ENCODE measurements at places on chromosomes 1 and 21.

DNA sequence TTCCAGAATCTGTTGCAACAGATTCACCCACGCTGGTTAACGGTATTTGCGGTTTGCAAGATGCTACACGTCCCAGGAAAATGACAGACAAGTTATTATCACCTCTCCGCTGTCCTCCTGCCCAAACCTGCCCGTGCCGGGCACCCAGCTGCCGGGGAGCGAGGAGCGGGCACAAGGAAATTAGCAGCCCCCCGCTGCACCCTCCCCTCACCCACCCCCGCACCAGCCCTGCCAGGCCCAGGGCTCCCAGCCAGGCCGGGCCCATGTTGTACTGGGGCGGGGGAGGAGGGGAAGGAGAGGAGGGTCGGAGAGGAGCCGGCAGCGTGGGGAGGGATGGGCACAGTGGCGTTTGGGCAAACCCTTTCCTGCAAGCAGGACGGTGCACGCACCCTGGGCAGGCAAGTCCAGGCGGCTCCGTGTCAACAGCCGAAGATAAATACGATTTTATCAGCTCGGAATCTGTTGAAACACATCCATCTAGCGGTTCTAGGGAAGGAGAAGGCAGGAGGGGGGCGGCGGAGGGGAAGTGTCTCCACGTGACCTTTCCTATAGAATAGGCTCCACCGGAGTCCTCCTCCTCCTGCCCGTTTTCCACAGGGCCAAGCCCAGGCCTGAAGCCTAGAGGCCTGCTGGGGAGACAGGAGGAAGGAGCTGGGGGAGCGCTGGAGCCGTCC lies 35.1 kb upstream of the CCDC27 start:
- H3K4me1 ChIP-seq, result peaks cover 28% of the 10 kb centered on the region
- no peaks in the 10 kb centered on the region for H3K27me3 ChIP-seq
- no peak overlapping the region for H3K27ac ChIP-seq
- no peaks in the 10 kb centered on the region for H3K36me3 ChIP-seq

DNA sequence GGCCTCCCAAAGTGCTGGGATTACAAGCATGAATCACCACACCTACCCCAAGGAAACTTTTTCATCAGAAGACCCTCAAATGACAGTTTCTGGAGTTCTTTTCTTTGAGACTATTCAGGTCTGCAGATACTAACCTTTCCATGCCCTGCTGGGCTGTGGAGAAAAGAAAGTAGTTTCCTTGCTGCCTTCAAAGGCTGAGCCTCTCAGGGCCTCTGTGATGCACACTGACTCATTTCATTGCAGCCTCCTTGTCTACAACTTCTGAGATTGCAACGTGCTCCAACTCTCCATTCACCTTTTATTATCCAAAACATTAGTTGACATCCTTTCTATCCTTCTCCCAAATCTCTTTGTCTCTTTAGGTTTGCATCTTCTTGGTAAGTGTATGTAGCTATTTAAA lies 8.8 kb upstream of the SAMSN1 start:
- H3K4me1 ChIP-seq, result no peaks in the 10 kb centered on the region
- no peak overlapping the region for H3K27ac ChIP-seq
- DNase-seq, result no peak
- H3K27me3 ChIP-seq, result no peaks in the 10 kb centered on the region
- no peak overlapping the region for H3K4me3 ChIP-seq
- H3K36me3 ChIP-seq, result no peaks in the 10 kb centered on the region

DNA sequence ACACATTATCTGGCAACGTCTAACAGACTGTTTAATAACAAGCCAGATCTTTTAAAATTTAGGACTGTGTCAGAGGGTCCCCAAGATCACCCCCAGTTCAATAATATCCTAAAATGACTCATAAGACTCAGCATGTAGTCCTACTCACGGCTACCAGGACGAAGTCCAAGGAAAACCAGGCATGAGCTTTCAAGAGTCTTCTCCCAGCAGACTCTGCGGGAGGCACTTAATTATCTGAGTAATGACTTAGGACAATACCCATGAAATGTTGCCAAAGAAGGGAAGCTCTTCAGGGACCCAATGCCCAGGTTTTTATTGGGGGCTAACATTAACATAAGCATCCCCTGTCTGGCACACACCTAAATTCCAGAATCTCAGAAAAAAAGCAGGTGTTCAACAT lies 7.0 kb downstream of the HFM1 start:
- H3K4me1 ChIP-seq, result no peaks in the 10 kb centered on the region
- no peaks in the 10 kb centered on the region for H3K36me3 ChIP-seq
- H3K27ac ChIP-seq, result no peak overlapping the region
- DNase-seq, result no peak
- H3K4me3 ChIP-seq, result no peak overlapping the region

DNA sequence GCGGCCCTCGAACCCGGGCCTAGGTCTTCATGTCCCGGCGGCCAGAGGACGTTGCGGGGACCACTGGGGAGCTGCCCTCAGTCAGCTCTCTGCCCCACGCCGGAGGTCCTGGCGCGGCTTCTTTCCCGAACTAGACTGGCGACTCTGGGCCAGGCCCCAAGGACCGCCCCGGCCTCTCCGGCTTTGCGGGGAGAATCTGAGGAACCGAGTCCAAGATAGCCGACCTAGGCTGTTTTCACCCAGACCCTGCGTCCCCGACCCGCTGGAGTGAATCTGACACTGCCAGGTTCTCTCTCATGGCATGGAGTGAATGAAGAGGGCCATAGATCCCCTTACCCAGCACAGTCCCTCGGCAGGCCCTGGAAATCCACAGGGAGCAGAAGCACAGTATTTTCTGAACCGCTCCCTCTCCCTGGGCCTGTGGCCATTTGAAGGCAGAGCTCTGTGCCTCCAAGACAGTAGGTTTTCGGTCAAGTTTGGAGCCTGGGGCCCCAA lies 9.9 kb upstream of the BARHL2 start:
- no peak overlapping the region for H3K27ac ChIP-seq
- no peaks in the 10 kb centered on the region for H3K36me3 ChIP-seq
- DNase-seq, result no peak
- H3K27me3 ChIP-seq, result peaks cover 46% of the 10 kb centered on the region
- H3K4me1 ChIP-seq, result peaks cover 54% of the 10 kb centered on the region

- H3K27ac ChIP-seq, result no peak overlapping the region
- H3K4me3 ChIP-seq, result no peak overlapping the region
- no peaks in the 10 kb centered on the region for H3K27me3 ChIP-seq
- H3K36me3 ChIP-seq, result no peaks in the 10 kb centered on the region
- no peak for DNase-seq
Observed at GRCh38 chr1:172946814-172947507, 103.8 kb downstream of the TNFSF18 start.

DNA sequence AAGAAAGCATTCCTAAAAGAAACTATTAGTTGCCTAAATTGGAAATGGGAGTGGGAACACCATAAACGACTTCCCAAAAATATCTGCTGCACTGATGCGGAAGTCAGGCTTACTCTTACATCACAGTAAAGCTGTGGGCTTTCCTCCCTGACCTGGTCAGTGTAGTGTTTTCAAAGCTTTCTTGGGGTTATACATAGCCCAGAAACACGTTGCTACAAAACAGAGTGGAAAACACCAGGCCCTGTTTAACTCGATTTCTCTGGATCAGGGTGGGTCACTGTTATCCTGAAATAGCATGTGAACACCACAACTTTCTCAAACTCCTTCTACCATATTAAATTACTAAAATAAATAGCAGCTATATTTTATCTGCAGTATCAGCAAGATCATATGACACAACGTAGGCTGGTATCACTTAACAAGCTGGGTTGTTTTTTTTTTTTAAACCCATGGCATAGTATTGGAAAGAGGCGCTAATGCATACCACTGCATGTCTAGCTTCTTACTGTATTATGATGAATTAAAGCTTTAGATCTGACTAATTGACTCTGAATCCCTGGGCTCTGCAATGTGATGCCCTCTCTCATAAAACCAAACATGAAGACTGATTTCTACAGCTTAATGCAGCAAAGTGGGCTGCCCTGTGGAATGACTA lies 184.6 kb downstream of the TGFB2 start:
- no peak overlapping the region for H3K27ac ChIP-seq
- no peaks in the 10 kb centered on the region for H3K36me3 ChIP-seq
- no peak for DNase-seq
- no peaks in the 10 kb centered on the region for H3K27me3 ChIP-seq

DNA sequence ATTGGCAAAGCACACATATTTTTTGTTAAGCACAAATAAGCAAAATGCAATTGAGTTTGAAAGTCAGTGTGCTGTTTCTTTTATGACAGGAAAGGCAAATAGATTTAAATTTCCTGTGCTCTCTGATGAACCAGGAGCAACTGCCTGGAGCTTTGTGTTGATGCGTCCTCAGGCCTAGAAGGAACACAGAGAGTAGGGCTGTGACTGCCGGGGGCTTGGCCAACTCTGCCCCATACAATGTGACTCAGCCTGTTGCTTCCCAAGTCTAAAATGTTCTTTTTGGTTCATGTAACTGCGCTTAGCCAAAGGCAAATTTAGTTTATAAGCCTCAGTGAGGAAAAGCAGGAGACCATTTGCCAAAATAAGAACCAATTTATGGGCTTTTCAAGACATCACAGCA lies 37.5 kb downstream of the TOR1AIP2 start:
- H3K27ac ChIP-seq, result peak overlapping the region; percentile 27
- no peak for DNase-seq
- H3K36me3 ChIP-seq, result no peaks in the 10 kb centered on the region
- peaks cover 9% of the 10 kb centered on the region for H3K4me1 ChIP-seq
- no peak overlapping the region for H3K4me3 ChIP-seq

DNA sequence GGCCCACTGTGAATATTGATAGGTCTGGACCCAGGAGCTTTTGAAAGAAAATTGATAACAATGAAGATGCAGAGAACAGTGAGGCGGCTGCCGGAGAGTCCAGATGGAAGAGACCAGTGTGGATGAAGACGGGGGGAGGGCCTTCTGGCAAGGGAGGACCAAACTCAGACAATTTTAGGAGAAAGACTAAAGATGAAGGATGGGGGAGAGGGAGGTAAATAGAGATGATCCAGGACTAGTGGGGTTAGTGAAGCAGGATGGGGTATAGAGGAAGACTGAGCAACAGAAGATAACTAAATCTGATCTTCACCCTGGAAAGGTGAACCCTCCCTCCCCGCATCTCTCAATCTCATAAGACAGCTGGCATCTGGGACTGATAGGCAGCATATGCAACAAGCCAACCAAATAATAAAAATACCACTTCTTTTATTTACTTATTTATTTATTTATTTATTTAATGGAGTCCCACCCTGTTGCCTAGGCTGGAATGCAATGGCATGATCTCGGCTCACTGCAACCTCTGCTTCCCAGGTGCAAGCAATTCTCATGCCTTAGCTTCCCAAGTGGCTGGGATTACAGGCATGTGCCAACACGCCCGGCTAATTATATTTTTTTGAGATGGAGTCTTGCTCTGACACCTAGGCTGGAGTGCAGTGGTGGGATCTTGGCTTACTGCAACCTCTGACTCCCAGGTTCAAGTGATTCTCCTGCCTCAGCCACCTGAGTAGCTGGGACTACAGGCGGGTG lies 10.5 kb downstream of the EIF3I start:
- no peak overlapping the region for H3K4me3 ChIP-seq
- peaks cover 46% of the 10 kb centered on the region for H3K36me3 ChIP-seq
- no peaks in the 10 kb centered on the region for H3K4me1 ChIP-seq

GRCh38 chr1:29409616-29410015 lies 173.3 kb downstream of the PTPRU start:
- H3K27me3 ChIP-seq, result no peaks in the 10 kb centered on the region
- no peaks in the 10 kb centered on the region for H3K36me3 ChIP-seq
- no peak for DNase-seq

DNA sequence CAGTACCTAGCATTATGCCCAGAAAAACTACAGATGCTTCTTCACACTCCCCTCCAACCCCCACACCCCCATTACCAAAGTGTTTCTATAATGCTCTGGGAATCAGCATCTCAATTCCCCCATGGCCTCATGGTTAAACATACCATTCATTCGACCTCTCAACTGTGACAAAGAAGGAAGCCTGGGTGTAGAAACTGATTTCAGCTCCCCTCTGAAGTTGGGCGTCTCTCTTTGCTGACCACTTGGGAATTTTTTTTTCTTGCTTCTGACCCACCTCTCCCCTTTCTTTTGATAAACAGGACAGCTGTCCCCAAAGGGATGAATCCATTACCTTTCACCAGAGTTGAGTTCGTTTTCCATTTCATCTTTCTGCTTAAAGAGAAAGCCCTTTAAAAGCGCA lies 116.4 kb upstream of the HOOK1 start:
- H3K4me1 ChIP-seq, result peaks cover 27% of the 10 kb centered on the region
- no peak overlapping the region for H3K4me3 ChIP-seq
- no peaks in the 10 kb centered on the region for H3K36me3 ChIP-seq
- no peaks in the 10 kb centered on the region for H3K27me3 ChIP-seq
- DNase-seq, result no peak

- H3K27ac ChIP-seq, result no peak overlapping the region
- H3K4me1 ChIP-seq, result no peaks in the 10 kb centered on the region
- no peak for DNase-seq
- H3K27me3 ChIP-seq, result no peaks in the 10 kb centered on the region
Observed at GRCh38 chr1:113178522-113178921, 105.5 kb downstream of the LRIG2 start.

GRCh38 chr1:106249365-106249764 lies 807.1 kb upstream of the PRMT6 start:
- H3K4me1 ChIP-seq, result no peaks in the 10 kb centered on the region
- no peaks in the 10 kb centered on the region for H3K36me3 ChIP-seq
- no peak for DNase-seq
- H3K27ac ChIP-seq, result no peak overlapping the region

GRCh38 chr1:56444960-56445646 lies 134.3 kb downstream of the PLPP3 start:
- H3K27me3 ChIP-seq, result no peaks in the 10 kb centered on the region
- H3K27ac ChIP-seq, result no peak overlapping the region
- no peaks in the 10 kb centered on the region for H3K36me3 ChIP-seq
- DNase-seq, result no peak

DNA sequence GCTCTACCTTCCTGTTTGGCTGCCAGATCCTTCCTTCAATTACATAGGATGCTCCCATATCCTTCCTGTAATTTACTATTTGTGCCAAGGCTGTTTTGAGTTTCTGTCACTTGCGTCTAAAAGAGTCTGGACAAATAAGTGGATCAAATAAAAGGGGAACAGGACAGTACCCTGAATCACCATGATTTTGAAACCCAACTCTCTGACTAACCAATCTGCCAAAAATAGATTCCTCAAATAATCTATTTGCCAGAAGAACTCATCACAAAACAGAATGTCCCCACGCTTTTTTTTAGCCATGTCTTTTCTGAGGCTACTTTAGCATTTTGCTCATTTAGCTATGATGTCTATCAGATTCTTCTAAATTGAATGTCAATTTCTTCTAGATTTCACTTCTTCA lies 392.6 kb downstream of the NTNG1 start:
- H3K27ac ChIP-seq, result no peak overlapping the region
- no peaks in the 10 kb centered on the region for H3K36me3 ChIP-seq
- peaks cover 21% of the 10 kb centered on the region for H3K4me1 ChIP-seq
- no peaks in the 10 kb centered on the region for H3K27me3 ChIP-seq

- DNase-seq, result no peak
- H3K4me3 ChIP-seq, result no peak overlapping the region
- H3K27ac ChIP-seq, result no peak overlapping the region
- H3K36me3 ChIP-seq, result no peaks in the 10 kb centered on the region
- H3K4me1 ChIP-seq, result no peaks in the 10 kb centered on the region
Observed at GRCh38 chr1:219160967-219161366, 12.7 kb upstream of the LYPLAL1 start.

- H3K27me3 ChIP-seq, result no peaks in the 10 kb centered on the region
- H3K4me1 ChIP-seq, result no peaks in the 10 kb centered on the region
Observed at GRCh38 chr1:55420929-55421716, 206.0 kb upstream of the USP24 start.

Data from vagina (tissue), 2 donors.